ENCODE measurements at places on chromosomes 3 and 15.

DNA sequence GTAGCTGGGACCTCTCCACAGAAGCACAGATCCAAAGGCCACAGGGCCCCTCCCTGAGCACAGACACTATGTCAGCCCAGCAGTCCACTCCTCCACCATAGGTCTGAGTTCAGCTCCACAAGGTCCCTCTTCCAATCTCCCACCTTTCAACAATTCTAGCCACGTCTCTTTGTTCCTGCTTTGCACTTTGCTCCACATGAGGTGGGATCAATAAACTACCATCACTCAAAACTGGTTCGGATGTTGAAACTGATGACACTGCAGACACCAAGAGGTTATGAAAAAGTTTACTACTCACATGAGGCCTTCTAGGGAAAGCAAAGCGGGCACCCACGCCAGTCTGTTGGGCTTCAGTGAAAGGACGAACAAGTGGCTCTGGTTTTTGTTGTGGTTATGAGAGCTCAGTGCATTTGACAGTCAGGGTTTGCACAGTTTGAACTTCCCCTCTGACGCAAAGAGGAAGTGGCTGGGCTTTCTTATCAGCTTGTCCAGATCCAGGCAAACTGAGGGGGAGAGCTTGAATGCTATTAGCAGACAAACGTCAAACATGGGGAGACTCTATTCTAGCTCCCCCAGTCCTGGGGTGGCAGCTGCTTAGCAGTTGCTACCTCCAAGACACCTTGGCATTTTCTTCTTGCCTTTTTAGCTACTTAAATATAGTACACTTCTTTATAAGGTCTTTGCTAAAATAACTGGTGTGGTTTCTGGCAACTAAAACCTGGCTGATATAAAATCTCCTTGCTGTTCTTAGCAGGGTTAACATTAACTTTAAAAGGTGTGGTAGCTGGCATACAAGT lies 37.8 kb downstream of the ZNF445 start:
- peak; percentile 44 for DNase-seq

DNA sequence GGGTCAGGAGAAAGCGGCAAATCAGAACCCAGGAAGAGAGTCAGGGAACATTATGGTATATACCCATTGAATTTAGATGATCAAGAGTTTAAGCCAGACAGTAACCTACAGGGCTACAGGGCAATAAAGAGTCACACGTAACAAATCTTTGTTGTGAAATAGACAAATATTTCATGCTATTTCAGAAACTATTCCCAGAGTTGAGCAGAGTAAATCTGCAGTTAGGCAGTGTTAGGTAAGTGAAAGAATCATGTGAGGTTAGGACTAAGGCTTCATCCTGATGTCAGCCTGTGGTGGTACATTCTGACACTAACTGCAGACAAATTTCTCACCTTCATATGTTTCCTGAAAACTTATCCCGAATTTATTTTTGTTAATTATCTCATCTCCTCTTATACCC lies 153.0 kb downstream of the UBE2E2 start:
- no peak for DNase-seq

GRCh38 chr3:168088106-168088720 lies 7.5 kb downstream of the GOLIM4 start:
- no peak for DNase-seq

DNA sequence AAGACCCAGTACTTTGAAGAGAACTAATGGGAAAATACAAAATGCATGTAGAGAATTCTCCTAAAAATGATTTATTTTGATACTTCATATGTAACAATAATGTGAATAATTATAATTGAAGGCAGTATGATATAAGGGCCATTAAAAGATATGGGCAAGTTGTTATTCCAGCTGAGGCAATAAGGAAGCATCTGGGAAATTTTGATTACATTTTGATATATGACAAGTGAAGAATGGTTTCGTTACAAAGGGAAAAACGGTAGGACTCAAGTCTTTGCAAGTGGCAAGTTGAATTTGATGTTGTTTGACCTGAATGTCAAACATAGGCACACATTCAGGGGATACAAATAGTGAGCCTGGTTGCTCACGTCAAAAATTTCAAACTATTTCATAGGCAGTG lies 137.9 kb upstream of the TP63 start:
- no peak for DNase-seq

GRCh38 chr3:52039846-52040245 lies 16.5 kb downstream of the DUSP7 start:
- peak; percentile 83 for DNase-seq

DNA sequence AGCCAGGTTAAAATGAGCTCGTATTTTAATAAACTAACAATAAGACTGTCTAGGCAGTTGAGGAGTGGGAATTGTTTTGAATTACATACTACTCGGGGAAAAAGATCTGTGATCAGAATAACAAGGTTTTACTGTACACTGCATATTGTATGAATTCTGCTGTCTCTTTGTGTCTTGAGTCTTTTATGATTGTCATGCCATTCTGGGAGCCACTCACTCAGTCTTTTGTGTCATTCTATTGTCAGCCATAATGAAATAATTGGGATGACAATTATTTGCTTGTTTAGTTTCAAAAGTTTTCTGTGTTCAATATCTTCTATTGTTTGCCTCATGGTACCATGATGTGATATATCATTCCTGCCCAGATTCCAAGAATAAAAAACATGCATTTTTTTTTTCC lies 339.6 kb upstream of the TBL1XR1 start:
- no peak for DNase-seq

DNA sequence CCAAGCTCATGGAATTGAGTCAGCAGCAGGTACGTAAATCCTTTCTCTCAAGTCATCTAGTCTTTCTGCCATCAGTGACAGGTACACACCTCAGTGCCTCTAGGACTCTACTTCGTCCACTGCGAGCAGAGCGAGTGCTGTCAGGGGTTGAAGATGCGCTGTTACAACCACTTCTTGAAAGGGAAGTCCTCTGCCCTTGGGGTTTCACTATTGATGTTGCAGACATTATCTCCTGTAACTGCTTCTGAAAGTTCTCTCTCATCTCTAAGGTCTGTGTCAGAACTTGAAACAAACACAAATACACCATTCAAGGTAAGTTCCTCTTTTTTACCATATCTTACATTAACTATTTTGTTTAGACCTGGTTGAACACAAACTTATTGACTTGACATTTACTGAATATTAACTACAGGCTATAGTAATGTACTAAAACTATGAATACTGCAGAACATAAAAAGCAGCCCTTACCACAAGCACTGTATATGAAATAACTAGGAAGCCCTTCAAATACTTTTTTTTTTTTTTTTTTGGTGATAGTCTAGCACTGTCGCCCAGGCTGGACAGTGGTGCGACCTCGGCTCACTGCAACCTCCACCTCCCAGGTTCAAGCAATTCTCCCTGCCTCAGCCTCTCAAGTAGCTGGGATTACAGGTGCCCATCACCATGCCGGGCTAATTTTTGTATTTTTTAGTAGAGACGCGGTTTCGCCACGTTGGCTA lies 41.5 kb downstream of the TOPBP1 start:
- DNase-seq, result no peak

GRCh38 chr3:63168179-63168578 lies 109.9 kb upstream of the SYNPR start:
- no peak for DNase-seq

- DNase-seq, result no peak
Measured at GRCh38 chr15:63500265-63501250, 3.8 kb upstream of the USP3 start.

GRCh38 chr3:41251593-41251992 lies 52.3 kb downstream of the CTNNB1 start:
- DNase-seq, result no peak

GRCh38 chr3:143041903-143042302 lies 40.5 kb downstream of the U2SURP start:
- no peak for DNase-seq

DNA sequence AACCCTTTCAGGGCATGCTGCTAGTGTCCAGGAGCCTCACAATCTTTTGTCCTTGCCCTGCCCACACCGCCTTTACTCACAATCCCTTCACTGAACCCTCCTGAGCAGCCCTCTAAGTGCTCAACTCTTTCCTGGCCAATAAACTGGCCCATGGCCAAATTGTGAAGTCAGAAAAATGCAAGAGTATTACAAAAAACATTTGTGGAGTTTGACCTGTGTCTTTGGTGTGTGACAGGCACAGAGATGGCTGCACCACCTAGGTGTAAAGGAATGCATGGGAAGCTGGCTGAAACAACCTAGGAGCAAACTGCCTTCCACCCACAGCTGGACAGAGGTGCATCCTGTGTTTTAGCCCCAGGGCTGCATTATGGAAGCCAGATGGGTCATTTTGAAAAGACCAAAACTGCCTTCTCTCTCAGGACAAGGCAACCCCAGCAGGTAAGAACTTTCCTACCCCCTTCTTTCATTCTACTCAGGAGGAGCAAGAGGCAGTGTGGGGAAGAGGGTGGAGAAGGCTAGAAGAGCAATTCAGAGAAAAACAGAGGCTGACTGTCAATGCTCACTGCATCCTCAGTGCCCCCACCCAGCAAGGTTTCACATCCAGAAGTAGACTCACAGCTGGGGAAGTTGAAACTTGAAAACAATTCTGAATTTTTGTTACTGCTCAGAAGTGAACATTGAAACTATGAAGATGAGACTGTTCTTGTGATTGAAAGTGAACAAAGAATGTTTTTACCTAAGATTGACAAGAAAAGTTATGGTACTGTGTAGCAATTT lies 78.6 kb downstream of the TRIM42 start:
- no peak for DNase-seq

DNA sequence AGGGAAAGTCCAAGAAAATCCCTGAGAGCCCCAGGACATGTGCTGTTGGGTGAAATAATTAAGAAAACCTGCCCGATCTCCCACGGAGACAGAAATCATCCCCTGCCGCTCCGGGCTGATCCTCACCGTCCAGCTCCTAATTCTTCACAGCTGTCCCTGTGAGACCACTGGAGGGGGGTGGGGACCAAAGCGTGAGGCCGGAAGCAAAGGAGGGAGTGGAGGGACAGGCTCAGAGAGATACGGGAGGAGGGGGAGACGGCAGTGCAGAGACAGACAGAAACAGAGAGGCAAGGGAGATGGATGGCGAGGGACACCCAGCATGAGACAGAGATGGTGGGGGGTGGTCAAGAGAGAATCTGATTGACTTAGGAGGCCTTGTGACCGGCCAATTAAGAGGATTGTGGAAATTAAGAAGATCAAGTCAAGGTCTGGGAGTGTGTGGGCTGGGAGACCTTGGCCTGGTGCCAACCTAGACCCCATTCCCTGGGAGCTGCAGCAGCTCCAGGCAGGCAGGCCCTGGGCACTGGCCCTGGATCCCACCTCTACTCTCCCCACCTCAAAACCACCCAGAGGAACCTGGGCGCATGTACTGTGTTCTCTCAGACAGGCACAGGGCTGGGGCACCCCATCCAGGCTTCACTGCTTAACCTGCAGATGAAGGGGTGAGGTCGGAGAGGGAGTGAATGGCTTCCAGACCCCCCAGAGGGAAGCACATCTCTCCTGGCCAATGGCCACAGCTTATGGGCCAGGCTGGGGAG lies 113.2 kb upstream of the ALDH1A3 start:
- no peak for DNase-seq

- DNase-seq, result no peak
Measured at GRCh38 chr3:145448436-145448835, 712.5 kb downstream of the PLOD2 start.

DNA sequence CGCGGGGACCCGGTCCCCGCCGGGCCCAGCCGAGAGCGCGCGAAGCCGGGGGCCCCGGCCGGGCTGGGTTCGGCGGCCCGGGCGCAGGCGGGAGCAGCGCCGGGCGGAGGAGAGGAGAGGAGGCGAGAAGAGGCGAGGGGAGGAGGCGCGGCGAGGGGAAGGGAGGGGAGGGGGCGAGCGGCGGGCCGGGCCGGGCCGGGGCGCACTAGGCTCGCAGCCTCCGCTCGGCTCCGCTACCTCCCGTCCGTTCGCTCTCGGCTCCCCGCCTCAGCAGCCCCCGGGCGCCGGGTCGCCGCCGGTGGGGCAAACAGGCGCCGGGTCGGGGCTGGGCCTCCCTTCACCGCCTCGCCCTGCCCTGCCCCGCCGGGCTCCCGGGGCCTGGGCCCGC lies 351 bp downstream of the INSYN1 start:
- no peak for DNase-seq

- DNase-seq, result no peak
Measured at GRCh38 chr3:138119423-138119766, 4.0 kb upstream of the DZIP1L start.

GRCh38 chr15:87829332-87830050 lies 427.0 kb downstream of the NTRK3 start:
- no peak for DNase-seq

DNA sequence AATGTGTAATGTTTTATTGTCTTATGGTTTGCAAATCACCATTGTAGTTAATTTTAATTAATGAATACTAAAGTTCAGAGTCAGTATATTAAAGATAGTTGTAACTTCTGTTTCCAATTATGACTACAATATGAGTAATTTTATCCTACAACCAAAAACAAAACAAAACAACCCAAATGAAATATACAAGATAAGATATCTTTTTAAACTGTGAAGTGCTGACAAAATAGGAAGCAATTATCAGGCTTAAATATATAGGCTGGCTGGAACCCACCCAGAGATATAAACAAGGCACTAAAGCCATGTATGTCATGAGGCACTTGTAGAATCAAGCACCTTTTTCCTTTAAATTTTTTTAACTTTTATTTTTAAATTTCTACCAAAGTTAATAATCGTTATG lies 108.6 kb upstream of the LRRFIP2 start:
- DNase-seq, result no peak
